ENCODE measurements at places on chromosomes 12 and 14.
A peak's percentile ranks its signal among the peaks of the same experiment; 100 is the strongest.

DNA sequence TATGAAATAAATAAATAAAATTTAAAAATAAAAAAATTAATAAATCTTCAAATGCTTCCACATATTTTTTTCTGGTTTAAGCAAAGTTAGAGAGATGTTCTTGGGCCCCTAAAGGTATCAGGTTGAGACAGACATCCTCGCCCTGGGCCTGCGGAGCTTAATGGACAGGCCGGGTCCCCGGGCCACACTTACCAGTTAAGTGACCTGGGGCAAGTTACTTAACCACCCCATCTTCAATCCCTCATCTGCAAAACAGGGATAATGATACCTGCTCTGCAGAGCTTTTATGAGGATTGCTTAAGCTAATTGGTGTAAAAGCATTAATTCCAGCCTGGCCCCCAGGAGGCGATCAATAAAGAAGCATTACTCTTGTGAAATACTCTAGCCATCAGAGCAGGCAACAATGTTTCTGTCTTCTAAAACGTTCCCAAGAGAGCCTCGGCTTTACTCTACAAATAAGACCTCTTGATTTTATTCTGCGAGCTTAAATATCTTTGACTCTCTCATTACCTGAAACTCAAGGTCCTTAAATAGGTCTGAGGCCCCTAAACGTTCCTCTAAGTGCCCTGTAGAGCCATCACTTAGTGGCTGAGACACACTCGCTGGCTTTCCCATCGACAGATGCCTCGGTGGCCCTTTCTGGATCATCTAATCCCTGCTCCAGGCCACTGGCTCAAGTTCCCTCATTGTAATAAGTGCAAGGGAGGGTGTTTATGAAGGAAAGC is 81.1 kb upstream of the DIO3 start:
- H3K4me1 ChIP-seq: no peaks in the 10 kb centered on the region
- DNase-seq: peak; percentile 7
- peaks cover 48% of the 10 kb centered on the region for H3K27me3 ChIP-seq
- H3K27ac ChIP-seq: no peak overlapping the region
- no peak overlapping the region for H3K4me3 ChIP-seq

DNA sequence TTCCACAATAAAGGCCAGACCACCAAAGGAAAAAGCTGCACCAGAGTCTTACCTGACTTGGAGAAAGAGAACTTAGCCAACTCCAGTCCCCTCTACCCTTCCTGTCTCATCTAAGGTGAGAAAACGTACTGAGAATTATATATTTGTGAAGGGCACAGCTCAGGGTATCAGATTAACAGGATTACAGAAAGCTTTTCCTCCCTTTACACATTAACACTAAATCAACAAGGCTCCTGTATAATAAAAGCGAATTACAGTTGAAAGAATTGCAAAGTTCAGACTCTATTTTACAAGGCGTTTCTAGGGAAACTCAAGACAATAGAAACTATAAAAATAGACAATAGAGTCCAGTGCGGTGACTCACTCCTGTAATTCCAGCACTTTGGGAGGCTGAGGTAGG is 82.7 kb upstream of the RPL10L start:
- no peak overlapping the region for H3K4me3 ChIP-seq
- H3K36me3 ChIP-seq: no peaks in the 10 kb centered on the region
- no peak for DNase-seq
- H3K27ac ChIP-seq: no peak overlapping the region
- no peaks in the 10 kb centered on the region for H3K27me3 ChIP-seq

- no peak overlapping the region for H3K27ac ChIP-seq
- peaks cover 29% of the 10 kb centered on the region for H3K27me3 ChIP-seq
- no peaks in the 10 kb centered on the region for H3K36me3 ChIP-seq
- H3K4me3 ChIP-seq: no peak overlapping the region
- no peak for DNase-seq
These were observed 8.2 kb upstream of the WASHC4 start for GRCh38 chr12:105099356-105099755.

DNA sequence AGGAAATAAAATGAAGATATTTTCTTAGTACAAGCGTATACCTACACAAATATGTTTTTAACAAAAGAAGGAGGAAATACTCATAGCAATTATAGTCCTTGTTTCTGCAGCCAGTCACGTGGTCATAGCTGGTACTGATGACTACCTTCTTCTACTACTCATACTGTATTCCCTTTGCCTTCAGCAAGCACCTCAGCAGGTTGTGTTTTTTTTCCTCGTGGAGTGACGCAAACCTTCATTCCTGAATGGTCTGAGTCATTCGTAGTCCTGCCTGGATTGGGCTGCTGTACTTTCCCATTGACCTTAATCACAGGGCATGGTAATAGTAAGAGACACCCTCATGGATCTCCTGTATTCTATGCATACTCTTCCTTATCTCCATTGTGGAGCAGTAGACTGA is 25.7 kb upstream of the SLC16A7 start:
- DNase-seq: no peak
- H3K27ac ChIP-seq: no peak overlapping the region
- H3K27me3 ChIP-seq: no peaks in the 10 kb centered on the region
- peaks cover 8% of the 10 kb centered on the region for H3K4me1 ChIP-seq
